Uterus (tissue), 4 donors: ENCODE measurements at places on chromosomes 13 and 19. TPM values are rescaled to one million over a fixed set of nuclear protein-coding genes. Genes with fewer than 3 reads are reported as not detected.

Gene TECR
- total RNA-seq = 25.4 TPM

- DNase-seq = no peak
These were observed 4.3 kb upstream of the SIX5 start for GRCh38 chr19:45773384-45773783.

DNA sequence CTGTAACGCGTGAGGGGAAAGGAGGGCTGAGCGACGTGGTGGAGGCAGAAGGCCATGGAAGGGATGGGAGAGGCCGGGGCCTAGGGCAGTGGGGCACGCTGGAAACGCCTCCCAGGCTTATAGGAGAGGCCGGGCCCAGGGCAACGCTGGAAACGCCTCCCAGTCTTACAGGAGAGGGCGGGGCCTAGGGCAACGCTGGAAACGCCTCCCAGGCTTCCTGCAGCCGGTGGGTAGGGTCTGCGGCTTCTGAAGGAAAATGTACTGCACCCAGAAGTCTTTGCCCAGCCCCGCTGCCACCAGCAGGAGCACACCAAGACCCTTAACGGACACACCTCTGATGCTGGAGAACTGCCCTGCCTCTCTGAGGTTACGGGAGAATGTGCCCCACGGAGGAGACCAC lies 9.1 kb downstream of the CACTIN start:
- DNase-seq = no peak

GRCh38 chr13:32255724-32256109 lies 59.4 kb downstream of the ZAR1L start:
- no peak for DNase-seq

DNA sequence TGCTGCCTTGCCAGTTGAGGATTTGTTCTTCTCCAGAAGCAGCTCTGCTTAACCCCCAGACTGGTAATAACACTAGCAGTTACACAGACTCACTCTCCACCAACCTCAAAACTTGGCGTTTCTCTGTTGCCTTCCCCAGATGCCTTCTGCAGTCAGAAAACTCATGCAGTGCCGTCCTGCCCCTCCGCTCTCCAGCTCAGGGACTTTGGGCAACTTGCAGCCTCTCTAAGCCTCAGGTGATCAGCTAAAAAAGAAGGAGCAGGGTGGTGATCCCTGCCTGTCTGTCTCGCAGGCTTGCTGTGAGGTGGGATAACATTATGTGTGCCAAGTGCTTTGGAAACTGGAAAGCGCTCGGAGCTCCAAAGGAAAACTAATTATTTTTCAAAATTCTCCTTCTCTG lies 391.6 kb downstream of the HS6ST3 start:
- no peak for DNase-seq
